Activated naive CD8-positive, alpha-beta T cell treated with anti-CD3 and anti-CD28 coated beads, Interleukin-2, amount 50 U/mL, for 24 hours (primary cell): ENCODE measurements at places on chromosomes 7 and 10.

DNA sequence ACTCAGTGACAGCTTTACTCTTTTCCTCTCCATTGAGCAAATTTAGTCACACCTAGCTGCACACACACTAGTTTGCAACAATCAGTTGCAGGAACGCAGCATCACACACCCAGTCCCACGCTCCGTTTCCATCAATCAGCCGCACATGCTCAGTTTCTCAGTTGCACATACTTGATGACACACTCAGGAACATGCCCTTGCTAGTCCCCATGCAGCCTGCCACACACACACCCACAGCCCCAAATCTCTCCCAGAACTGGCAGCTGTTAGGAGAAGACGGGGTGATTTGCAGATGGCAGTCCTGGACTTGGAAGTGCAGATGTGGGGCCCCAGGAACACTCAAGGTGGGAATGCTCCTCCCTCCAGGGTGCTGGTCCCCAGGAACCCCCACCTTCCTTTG lies 7.7 kb downstream of the LBX1 start:
- no peak overlapping the region for H3K27ac ChIP-seq
- no peaks in the 10 kb centered on the region for H3K36me3 ChIP-seq
- H3K27me3 ChIP-seq = peaks cover 90% of the 10 kb centered on the region

DNA sequence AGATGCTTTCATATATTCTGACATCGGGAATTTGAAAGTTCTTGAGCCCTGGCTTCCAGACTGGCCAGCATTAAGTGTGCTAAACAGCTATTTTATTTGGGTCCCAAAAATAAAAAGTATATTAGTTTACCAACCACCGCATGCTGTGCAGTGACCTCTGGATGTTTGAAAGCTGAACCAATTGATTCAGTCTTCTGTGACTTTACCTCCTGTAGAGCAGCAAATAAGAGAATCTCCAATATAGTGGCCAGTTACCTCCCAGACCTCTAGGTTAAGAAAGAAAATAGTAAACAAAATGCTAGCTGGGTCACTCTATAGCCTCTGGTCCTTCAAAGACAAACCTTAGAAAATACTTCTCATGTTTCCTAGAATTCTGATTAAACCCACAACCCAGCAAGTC lies 424.6 kb upstream of the NFE2L3 start:
- H3K27me3 ChIP-seq = peaks cover 4% of the 10 kb centered on the region
- no peak overlapping the region for H3K27ac ChIP-seq
- H3K4me3 ChIP-seq = no peak overlapping the region
- H3K4me1 ChIP-seq = no peaks in the 10 kb centered on the region
- H3K36me3 ChIP-seq = no peaks in the 10 kb centered on the region

GRCh38 chr7:95929710-95930280 lies 157.4 kb downstream of the DYNC1I1 start:
- no peak overlapping the region for H3K4me3 ChIP-seq
- no peak for DNase-seq
- H3K36me3 ChIP-seq = no peaks in the 10 kb centered on the region
- no peaks in the 10 kb centered on the region for H3K4me1 ChIP-seq
- H3K27ac ChIP-seq = no peak overlapping the region

DNA sequence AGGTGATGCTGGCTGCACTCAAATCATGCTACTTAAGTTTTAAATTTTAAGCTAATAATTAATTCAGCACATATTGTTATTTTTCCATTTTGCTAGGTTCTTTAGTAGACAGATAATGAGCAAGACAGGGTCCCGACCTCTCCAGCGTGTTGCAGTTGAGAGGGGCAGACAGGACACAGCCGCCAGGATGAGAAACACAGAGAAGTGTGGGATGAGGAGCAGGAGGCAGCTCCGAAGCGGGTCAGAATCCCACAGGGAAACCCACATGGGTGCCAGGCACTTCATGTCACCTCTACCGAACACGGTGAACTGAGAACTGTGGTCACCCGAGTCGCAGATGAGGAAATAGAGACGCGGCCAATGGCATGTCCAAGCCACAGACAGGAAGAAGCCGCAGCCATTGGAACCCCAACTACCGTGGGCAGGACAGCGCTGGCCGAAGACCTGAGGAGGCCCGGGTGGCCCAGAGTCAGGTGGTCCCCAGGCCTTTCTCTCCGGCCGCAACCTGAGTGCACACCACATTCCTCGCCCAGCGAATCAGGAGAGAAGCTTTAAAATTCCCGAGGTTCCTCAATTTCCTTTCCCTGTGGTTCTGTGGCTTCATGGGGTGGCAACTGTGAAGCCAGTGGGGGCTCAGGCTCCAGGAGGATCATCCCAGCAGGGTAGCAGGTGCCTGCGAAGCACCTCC lies 213.0 kb downstream of the DNAJB6 start:
- no peak overlapping the region for H3K4me3 ChIP-seq
- H3K27me3 ChIP-seq = no peaks in the 10 kb centered on the region
- no peaks in the 10 kb centered on the region for H3K36me3 ChIP-seq
- no peak for DNase-seq
- no peaks in the 10 kb centered on the region for H3K4me1 ChIP-seq

DNA sequence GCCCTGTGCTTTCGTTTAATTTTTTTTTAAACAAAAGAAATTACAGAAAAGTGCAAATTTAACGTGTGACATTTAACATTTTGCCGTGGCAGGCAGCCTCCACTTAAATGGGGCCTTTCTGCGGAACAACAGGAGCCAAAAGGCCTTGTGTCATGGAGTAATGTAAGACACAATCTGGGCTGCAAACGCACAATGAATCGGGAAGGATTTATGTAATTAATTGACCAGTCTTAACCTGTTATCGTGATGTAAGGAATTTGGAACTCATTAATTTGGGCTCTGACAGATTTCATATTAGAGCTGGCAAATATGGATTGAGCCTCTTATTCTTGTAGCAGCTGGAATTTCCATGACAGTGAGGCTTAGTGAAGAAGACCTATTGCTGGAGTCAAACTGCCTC lies 86.4 kb downstream of the SNX10 start:
- H3K27ac ChIP-seq = no peak overlapping the region
- DNase-seq = no peak
- H3K27me3 ChIP-seq = peaks cover 40% of the 10 kb centered on the region
- H3K36me3 ChIP-seq = peaks cover 8% of the 10 kb centered on the region

DNA sequence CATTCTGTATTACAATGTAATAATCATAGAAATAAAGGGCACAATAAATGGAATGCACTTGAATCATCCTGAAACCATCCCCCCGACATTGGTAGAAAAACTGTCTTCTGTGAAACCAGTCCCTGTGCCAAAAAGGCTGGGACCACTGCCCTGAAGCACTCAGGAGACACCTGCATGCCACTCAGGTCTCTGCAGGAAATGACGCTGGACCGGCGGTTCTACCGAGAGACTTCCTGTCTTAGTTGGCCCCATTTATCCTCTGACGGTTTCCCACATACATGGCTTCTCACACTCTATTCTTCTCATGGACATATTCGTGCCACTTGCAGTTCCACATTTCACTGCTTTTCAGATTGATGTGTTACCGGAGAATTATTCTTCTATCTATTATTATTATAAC lies 617.5 kb downstream of the SDK1 start:
- no peak overlapping the region for H3K27ac ChIP-seq
- no peak for DNase-seq
- peaks cover 7% of the 10 kb centered on the region for H3K27me3 ChIP-seq
- H3K4me1 ChIP-seq = peaks cover 13% of the 10 kb centered on the region

GRCh38 chr7:67371429-67372305 lies 375.0 kb downstream of the TYW1 start:
- no peaks in the 10 kb centered on the region for H3K36me3 ChIP-seq
- H3K27ac ChIP-seq = no peak overlapping the region
- H3K4me3 ChIP-seq = no peak overlapping the region
- H3K27me3 ChIP-seq = peaks cover 16% of the 10 kb centered on the region
- H3K4me1 ChIP-seq = no peaks in the 10 kb centered on the region

DNA sequence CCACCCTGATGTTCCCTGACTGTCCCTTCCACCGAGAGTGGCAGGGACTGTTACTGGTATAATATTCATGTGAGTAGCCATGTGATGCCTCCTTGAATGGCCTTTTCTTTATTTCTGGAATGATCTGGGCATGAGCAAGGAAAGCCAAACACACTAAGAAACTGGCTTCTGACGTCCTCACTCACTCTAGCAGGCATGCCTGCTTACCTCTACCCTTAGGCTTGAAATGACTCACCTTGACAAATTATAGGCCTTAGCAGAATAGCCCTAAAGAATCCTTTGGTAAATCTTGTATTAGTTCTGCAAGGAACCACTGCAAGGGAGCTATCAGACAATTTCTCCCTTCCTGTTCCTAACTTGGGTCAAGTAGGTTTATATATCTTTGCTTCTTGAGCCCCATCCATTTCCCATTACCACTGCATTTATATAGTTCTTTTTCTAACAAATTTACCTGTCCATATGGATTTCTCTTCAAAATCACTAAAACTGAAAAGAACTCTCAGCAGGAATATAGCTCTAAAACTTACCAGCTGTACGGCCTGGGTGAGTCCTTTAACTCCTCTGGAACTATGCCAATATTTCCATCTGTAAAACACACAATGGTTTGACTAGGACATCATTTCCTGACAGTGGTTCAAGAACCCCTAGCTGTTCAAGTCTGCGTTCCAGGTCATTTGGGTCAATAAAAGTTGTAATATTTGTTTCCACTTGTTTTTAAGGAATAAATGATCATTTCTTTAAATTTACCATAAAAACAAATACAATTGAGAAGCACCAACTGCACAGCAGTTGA lies 13.0 kb upstream of the NDUFA5 start:
- no peak overlapping the region for H3K27ac ChIP-seq
- H3K36me3 ChIP-seq = no peaks in the 10 kb centered on the region
- no peaks in the 10 kb centered on the region for H3K27me3 ChIP-seq
- H3K4me1 ChIP-seq = no peaks in the 10 kb centered on the region
- no peak for DNase-seq
- no peak overlapping the region for H3K4me3 ChIP-seq
